ENCODE measurements at places on chromosomes 5 and 9.

GRCh38 chr5:181121675-181122561 lies 9.1 kb downstream of the OR2V1 start:
- DNase-seq = no peak

GRCh38 chr5:173493846-173494245 lies 122.6 kb downstream of the BOD1 start:
- DNase-seq = no peak

- no peak for DNase-seq
Measured at GRCh38 chr5:17426104-17426749, 71.8 kb upstream of the TAF11L2 start.

- DNase-seq = peak; percentile 42
Measured at GRCh38 chr9:107018861-107019545, 156.0 kb downstream of the ZNF462 start.

DNA sequence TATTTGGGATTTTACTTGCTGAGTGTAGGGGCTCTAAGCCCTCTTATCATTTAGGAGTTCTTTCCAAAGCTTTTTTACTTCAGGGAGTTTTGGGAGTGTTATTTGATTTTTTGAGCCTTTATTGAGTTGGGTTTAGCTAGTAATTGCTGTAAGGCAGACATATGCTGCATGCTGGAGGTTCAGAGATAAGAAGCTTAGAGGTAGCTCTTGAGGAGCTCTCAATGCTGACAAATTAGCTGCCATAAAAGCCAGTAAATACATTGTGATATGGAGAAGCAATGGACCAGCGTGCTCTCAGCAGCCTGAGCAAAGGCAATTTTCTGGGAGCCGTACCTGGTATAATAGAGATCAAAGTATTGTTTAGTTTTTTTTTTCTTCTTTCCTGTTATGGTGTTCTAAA lies 11.6 kb downstream of the ARHGEF28 start:
- DNase-seq = no peak

- DNase-seq = no peak
Measured at GRCh38 chr5:145385276-145385675, 449.9 kb downstream of the PRELID2 start.

- DNase-seq = no peak
Measured at GRCh38 chr9:109766351-109766750, 13.6 kb upstream of the PALM2AKAP2 start.

- DNase-seq = peak; percentile 27
Measured at GRCh38 chr9:21558615-21559401, 76.7 kb upstream of the IFNE start.

- DNase-seq = no peak
Measured at GRCh38 chr9:136662656-136663581, at the start of gene EGFL7. TSS of gene EGFL7 (plus strand) at chr9:136662916. CDS start at chr9:136668283, 5,367 bp downstream.

- DNase-seq = no peak
Measured at GRCh38 chr9:109771087-109771486, 8.9 kb upstream of the PALM2AKAP2 start.

- no peak for DNase-seq
Measured at GRCh38 chr5:148120317-148120716, 48.0 kb upstream of the SPINK14 start.

- DNase-seq = no peak
Measured at GRCh38 chr9:6384732-6385131, 28.3 kb upstream of the UHRF2 start.

GRCh38 chr9:123406691-123407216 lies 50.8 kb downstream of the CRB2 start:
- DNase-seq = no peak

DNA sequence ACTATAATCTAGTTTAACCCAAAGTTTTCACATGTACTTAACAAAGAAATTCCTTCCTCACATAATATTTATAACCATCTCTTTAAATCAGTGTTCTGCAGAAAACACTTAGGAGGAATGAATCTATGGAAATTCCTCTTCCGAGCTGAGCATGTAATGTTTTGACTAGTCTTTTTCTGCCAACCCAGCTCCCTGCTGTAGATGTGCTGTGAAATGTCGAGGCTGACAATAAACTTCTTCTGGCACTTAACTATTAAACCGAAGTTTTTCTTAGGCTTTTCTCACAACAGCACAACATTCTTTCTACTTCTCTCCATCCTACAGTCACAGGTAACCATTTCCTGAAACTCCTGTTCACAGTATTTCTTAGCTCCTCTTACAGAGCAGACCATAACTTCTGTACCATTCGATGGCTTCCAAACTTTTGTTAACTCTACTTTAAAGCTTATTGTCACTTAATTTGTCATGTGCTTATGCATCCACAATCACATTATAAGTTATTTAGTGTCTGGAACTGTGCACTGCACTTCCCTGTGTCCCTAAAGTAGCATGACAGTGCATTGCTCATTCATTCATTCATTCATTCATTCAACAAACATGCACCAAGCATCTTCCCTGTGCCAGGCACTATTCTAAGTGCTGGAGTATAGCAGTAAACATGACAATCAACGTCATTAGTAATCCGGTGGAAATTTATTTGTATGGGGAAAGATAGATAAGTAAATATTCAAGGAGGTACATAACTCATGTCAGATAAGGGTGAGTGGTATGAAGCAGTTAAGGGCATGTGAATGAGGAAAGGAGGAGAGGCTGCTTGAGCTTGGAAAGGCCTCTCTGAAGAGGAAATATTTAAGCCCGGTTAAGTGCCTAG lies 54.6 kb downstream of the TSSK1B start:
- no peak for DNase-seq

Measured in left hindlimb (tissue), 1 donor.